ENCODE measurements at places on chromosomes 7 and 10.

DNA sequence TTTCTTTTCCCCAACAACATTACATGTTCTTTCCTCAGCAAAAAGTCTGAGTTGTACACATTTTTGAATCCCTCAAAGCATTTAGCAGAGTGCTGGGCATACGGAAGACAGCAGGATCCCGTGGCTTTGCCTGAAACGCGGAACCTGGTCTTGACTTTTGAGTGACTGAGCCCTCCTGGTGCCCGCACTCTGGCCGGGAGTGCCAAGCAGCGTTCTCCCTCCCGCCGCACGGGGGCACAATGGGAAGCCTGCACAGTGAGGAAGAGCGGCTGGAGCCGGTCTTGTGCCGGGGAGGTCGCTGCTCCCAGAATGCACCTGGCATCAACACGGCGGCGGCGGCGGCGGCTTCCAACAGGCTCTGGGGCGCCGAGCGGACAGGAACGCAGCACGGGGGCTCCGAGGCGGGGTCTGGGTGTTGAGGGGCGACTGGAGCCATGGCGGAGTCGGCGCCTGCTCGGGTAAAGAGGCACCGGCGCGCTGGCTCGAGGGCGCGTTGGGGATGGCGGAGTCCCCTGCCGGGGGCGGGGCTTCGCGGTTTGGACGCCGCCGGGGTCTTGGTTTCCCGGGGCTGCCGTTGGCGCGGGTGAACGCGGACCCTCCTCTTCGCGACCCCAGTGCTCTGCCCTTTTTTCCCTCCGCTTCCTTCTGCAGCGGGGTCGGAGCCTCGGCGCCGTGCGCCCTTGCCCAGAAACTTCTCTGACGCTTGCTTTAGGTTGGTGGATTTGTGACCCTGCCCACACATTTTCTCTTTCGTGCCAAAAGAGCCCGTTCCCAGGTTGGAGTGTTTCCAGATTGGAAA, at the start of gene ZNF212:
Gene ZNF212 (plus strand): TSS at position 307 of the 799 bp plus-strand sequence. CDS start 128 bp downstream, at position 435.
- DNase-seq = peak; percentile 84

DNA sequence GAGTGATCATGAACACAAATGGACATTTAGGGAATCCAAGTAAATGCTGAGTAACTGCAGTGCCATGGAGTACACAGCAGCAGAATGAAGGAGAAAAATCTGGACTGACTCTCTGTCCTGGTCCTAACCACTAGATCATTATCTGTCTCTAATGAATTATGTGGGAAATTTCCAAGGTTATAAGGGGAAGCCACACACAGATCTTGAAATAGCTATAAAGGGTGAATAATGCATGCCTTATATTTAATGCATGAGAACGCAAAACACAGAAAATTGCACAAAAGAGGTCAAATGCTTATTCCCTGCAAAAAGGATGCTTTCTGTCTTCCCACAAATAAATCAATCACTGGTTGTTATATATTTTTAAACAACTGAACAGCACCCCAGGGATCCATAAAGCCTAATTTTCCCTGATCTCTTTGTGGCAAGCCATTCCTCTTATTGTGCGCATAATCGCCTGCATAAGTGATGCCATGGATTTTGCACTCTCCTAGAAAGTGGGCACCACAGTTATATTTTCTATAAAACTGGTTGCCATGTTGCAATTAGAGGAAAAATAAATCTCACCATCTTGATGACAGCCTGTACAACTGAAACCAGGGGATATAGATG, 201.8 kb downstream of the XPNPEP1 start:
- DNase-seq = no peak

DNA sequence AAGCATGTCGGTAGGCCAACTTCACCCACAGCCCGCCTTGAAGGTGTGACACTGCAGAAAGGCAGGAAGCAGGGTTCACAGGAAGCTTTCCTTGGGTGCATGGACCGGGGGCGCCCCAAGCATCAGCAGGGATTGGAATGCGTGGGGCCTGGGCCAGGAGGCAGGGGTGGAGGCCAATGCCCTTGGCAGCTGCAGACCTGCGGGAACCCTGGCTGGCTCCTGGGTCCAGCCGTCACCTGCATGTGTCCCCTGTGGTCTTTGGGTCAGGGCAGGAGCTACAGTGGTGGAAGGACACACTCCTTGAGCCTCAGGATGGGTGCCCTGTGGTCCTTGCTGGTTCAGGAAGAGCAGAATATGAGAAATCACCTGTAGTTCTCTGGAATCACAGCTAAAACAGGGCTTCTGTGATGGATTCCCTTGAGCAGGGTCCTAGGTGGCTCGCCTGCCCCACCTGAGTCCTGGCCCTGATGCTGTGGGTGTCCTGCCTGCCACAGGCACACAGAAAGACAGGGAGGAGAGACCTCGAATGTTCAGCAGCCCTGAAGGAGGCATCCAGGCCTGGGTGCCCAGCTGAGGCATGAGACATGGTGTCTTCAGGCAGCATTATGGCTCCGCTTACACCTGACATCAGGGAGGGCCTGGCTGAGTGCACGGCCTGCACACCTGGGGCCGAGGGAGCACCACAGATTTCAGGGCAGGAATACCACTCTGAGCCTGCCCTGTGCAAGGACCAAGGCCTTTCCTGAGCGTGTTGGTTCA, 15.1 kb downstream of the ANTXRL start:
- DNase-seq = no peak

DNA sequence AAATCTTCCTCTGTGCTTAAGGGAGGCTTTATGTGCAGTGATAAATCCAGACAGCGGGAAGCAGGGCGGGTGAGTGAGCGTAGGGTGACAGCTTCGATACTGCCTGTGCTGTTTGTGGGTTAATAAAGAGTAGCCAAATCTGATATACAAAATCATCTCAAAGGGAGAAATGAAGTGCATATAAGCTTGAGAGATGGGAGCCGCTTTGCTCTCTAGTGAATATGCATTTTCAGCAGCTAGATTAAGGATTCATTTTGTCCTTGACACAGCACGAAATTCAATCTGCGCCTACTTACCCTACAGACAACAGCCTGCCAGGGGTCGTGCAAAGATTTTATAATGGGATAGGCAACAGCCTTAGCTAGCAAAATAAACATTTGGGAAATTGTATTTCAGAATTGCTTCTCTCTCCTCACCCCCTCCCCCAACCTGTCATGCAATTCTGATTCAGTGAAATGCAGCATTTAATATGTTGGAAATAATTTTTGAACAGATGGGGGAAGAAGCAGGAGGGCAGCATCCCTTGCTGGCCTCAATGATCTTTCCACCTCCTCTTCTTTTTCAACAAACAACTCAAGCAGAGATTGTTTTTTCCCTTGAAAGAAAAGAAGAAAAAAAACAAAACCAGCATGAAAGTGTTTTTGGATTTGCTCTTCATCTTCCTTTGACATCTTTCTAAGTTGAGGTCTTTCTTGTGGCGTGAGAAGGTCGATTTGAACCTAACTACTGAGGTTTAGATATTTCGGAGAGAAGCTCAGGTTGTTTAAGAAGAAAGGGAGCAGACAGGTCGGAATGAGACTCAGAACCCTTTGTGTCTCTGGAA, 117.9 kb downstream of the AOAH start:
- no peak for DNase-seq

DNA sequence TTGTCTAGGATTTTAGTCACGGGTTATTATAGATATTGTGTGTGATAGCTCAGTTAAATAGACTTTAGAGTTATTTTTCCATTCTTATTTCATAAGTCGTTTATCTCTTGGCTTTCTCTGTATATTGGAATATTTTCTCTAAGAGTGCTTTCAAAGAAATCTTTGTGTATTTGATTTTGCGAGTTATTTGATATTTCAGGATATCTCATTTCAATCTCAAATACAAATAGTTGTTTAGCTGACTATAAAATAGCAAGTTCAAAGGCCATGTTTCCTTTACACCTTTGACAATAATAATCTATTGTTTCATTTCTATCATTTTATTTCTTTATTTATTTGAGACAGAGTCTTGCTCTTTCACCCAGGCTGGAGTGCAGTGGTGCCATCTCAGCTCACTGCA, 55.9 kb downstream of the STK31 start:
- no peak for DNase-seq

GRCh38 chr7:132279718-132280117, 296.6 kb downstream of the PLXNA4 start:
- DNase-seq = no peak

DNA sequence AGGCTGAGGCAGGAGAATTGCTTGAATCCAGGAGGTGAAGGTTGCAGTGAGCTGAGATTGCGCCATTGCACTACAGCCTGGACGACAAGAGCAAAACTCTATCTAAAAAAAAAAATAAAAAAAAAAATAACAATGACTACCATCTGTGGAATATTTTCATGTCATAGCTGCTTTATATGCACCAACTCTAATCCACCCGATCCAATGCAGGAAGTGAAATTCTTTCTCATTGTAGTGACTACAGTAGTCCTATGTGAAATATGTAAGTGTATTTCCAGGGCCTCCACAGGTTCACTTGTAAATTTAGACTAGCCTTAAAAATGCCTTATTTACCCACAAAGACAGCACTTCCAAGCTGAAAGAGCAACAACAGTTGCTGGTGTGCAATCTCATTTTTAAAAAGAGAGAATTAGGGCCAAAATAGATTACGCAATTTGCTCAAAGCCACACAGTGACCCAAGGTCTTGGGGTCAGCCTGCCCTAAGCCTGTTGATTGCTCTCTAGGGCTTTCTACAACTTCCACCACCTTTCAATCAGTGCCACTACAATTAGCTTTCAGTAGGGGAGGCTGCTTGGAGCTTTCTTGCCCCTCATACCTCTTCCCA, 25.8 kb upstream of the EGFR start:
- no peak for DNase-seq

DNA sequence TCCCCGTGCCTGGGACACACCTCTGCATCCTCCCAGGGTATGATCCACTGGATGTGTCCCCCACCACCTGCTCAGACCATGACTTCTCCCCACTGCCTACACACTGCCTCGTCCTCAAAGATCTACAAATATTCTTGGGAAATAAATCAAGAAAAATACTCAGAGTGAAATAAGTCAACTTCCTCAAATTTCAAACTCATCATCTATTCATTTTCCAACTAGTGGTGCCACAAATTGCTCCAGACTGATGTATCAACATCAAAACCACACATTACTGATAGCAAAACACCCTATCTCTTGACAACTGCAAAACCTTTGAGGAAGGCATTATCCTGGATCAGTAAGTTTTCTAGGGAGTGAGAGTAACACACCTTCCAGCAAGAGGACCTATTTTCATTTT, 87.7 kb downstream of the GRB10 start:
- DNase-seq = no peak

DNA sequence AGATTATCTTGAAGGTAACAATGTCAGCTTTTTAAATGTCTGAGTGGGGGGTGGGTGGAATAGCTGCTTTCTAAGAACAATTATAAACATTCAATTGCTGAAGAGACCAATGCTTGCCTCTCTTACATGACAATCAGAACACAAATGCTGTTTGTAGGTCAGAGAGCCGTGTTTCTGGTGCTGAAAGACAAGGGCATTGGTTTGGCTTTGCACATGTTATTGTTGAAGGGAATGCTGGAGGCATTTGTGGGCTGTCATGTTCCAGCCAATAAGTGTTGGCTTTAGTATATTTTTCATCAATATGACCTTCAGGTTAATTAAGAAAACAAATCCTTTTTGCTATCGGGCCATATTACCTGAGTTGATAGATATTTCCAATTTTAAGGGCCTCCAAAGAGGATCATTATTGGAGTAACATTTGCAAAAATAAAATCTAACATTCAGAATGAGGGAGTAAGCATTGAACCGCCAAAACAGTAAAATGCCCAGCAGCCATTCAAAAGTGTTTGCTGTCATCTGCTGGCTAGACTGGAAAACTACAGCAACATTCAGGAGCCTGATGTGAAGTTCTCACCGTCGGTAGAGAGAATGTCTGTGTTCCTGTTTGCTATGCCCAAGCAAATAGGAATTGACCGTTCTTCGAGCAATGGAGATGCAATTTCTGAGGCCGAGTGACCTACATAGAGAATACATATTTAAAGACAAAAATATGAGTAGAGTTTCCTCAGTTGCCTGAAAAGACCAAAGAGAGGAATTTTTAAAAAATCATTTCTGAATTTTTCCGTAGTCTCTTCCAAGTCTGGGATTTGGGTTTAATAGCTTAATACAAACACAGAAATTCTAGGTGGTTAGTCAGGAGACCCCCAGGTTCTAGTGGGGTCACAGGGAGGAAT, 118.9 kb downstream of the APBB1IP start:
- no peak for DNase-seq

DNA sequence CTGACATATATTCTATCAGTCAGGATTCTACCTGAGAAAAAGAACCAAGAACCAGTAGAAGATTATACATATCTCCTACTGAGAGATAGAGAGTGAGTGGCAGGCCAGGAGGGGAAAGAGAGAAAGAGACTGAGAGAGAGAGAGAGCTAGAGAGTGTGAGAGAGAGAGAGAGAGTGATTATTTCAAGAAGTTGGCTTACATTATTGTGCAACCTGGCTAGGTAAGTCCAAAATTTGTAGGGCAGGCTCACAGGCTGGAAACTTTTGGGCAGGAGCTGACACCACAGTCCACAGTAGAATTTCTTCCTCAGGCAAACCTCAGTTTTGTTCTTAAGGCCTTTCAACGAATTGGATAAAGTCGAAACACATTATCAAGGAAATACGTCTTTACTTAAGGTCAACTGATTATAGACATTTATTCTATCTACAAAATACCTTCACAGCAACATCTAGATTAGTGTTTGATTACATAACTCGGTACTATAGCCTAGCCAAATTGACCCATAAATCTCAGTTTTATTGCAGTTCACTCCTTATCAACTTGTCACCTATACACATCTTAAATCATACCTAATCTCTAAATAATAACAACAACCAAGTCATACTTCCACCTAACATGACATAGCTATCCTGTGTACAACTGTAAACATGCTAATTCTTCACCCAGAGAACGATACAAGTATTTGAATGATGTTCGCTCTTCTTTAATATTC, 17.0 kb upstream of the CYP2C18 start:
- DNase-seq = no peak

DNA sequence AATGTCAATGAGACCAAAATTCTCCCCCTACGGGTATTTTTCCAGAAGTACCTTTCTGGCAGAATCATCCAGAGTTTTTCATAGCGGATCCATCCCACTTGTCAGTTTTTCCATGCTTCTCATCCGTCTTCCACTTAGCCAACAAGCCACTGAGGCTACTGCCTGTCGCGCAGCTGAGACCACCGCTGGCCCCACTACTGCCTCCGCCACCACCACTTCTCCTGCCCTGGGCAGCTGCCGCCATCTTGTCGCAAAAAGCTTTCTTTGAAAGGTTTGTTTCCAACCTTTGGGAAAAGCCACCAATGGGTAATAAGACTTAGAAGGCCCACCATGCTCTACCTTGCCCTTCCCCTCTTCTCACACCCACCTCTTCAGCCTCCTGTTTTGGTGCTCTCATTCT, 42.1 kb downstream of the ERLIN1 start:
- no peak for DNase-seq

- DNase-seq = no peak
Measured at GRCh38 chr10:63204667-63205391, 71.7 kb downstream of the NRBF2 start.

DNA sequence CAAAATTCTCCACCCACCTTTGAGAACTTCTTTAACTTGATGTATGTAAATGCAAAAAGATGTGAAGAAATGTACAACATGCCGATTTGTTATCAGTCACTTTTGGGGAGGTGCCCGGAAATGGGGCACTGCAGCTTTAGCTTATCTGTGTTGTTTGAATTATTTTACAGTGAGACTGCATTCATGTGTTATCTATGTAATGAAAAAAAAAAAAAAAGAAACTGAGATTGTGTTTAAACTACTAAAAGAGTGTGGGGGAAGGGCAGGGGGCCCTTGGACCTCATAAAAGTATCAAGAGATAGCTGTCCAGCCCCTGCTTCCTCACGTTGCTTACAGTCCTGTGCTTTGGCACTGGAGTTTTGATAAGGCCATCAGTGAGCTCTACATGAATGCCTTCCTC, 259.4 kb downstream of the STK31 start:
- DNase-seq = no peak

GRCh38 chr10:11691319-11691755, 50.8 kb upstream of the ECHDC3 start:
- no peak for DNase-seq
